ENCODE measurements at places on chromosomes 11 and 22.

GRCh38 chr22:24178502-24179440 lies 2.5 kb upstream of the SUSD2 start:
- no peak for DNase-seq

- DNase-seq, result no peak
Measured at GRCh38 chr11:83542861-83543260, 256.7 kb upstream of the CCDC90B start.

DNA sequence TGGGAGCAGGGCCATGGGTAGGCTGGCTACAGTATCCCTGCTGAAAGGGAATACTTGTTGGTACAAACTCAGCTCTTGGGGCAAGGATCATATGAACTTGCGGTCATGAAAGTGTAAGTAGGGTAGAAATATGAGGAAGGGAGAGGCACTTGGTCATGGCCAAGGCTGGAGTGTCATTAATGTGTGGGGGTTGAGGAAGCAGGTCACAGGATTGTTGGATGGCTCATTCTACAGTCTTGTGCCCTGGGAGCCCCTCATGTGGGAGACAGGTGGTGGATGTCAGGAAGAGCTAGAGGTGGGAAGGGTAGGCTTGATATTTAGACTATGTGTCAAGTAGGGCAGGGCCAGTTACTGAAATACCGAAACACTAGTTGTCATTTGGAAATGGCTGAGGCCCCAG lies 95.5 kb downstream of the RRM1 start:
- no peak for DNase-seq

DNA sequence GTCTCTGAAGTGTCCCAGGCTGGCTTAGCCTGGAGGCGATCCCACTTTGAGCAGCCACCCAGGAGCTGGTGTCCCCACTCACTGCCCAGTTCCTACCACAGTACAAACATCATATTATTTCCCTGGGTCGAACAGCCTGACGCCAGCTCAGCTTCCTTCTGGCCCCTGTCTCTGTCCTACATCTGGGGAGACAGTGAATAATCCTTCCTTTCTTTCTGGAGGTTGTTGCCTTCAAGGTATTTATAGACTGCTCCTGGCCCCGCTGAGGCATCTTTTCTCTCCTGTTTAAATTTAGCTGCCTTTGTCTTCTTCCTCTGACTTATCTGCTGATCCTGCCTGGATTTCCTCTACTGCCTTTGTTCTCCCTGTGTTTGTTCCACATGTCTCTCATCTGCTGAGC lies 56.8 kb upstream of the LRRC55 start:
- no peak for DNase-seq

All from CD8-positive, alpha-beta T cell (primary cell).